ENCODE measurements at places on chromosomes 16 and 17.

GRCh38 chr16:84247844-84248243, 8.0 kb upstream of the KCNG4 start:
- peak; percentile 69 for DNase-seq

DNA sequence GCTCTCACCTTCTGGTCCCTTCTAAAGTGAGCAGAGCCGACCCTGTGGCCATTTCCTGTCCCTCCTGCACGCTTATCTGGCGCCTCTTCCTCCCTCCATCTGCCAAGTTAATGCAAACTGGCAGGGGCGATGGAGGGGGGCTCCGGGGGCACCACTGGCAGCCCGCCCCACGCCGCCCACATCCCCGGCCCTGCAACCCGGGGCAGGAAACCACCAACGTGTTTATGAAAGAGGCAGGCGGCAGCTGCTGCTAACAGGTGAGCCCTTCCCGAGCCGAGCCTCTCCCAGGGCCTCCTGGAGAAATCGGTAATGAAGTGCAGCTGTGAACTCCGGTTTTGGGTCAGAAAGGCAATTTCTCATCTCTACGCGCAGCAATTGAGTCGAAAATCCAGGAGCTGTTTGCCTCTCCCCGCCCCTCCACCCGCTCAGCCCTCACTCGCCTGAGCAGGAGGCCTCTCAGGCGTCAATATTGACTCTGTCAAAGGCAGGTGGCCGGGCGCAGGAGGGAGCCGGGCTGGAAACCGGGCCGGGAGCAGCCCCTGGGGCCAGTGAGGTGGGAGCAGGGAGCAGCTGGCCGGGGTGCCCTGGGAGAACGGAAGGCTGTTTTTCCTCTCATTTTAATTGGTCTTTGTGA, 164.4 kb upstream of the GSE1 start:
- peak; percentile 6 for DNase-seq

DNA sequence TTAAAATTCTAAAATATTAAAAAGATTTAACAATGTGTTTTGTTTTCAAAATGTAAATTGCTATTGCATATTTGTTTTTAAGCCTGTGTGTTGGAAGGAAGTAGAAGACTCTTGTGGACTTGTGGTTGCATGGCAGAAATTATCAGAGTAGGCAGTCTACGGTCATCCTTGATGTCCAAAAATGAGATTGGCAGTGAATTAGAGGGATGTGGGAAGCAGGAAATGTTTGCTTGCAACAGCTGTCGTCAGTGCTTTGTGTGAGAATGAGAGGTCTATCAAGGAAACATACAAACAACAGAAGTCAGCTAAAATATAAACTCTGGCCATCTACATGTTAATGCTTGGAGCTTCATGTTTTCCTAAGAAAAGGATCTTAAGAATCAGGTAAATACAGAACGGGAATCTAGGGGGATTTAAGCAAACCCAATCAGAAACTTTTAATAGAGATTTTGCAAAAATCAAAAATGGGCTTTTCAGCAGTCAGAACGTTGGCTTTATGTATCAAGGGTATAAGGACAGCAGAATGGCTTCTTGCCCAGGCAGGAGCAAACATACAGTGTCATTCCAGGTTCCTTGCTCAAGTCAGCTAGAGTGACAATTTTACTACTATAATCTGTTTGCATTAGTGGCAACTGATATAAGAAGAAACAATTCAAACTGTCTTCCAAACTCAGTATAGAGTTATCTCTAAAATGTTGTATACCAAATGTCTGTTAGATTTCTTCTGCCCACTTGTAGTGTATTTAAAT, 196.7 kb downstream of the CYB561 start:
- DNase-seq = peak; percentile 92

GRCh38 chr17:75808905-75809621, 24.5 kb downstream of the UNK start:
- DNase-seq = peak; percentile 95

GRCh38 chr16:78633551-78633950, 534.1 kb downstream of the WWOX start:
- no peak for DNase-seq

- DNase-seq = no peak
Measured at GRCh38 chr17:56930739-56931337, 17.0 kb upstream of the TRIM25 start.

GRCh38 chr17:27800522-27800921, at the start of gene NOS2:
Gene NOS2, minus strand, starts transcription at chr17:27800529. Its CDS starts 1,720 bp downstream, at chr17:27798809.
- DNase-seq = no peak

GRCh38 chr17:20800146-20800545, 220.6 kb downstream of the CDRT15L2 start:
- no peak for DNase-seq

- DNase-seq = no peak
Measured at GRCh38 chr16:82649766-82650165, 23.0 kb downstream of the CDH13 start.

Measured in LHCN-M2 (cell line).